ENCODE measurements at places on chromosomes 2 and 18. TPM values are rescaled to one million over a fixed set of nuclear protein-coding genes. Genes with fewer than 3 reads are reported as not detected.

DNA sequence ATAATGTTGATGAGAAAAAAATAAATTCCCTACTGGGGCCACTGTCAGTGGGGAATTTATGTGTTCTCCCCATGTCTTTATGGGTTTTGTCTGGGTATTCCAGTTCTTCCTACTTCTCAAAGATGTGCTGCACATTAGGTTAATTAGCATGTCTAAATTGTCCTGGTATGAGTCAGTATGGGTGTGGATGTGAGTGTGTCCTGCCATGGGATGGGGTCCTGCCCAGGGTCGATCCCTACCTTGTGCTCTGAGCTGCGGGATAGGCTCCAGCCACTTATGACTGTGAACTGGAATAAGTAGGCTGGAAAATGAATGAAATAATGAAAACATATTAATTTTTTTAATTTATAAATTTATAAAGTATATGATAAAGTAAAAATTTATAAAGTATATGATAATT, 167.5 kb downstream of the UBR3 start:
- no peak for DNase-seq

GRCh38 chr2:42029639-42030199, 18.1 kb upstream of the PKDCC start:
- DNase-seq = no peak

DNA sequence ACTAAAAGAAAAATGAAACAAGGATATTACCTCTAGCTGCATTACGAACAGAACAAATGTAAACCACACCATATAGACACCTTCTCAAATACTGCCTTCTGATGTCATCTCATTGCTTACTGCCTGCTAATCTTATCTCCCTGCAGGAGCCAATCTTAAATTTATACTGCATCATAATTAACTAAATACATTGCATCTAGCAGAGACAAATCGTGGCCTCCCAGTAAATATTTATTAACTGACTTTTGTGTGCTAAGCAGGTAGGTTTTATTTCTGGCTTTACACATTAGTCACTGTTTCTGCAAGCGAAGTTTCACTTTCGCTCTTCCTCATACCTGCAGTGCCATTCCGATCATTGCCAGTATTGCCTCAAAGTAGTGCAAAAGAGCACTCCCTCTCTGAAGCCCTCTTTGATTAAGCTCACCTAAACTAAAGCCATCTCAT, 67.5 kb downstream of the SPATS2L start:
- DNase-seq = no peak

The ALPG gene
- not detected for total RNA-seq
